ENCODE measurements at places on chromosomes 2 and 18.

GRCh38 chr18:10284540-10285282 lies 169.7 kb upstream of the APCDD1 start:
- DNase-seq, result no peak

GRCh38 chr18:10085416-10085815 lies 171.6 kb downstream of the VAPA start:
- DNase-seq, result no peak

GRCh38 chr2:122341007-122341406 lies 585.6 kb downstream of the TSN start:
- DNase-seq, result no peak

DNA sequence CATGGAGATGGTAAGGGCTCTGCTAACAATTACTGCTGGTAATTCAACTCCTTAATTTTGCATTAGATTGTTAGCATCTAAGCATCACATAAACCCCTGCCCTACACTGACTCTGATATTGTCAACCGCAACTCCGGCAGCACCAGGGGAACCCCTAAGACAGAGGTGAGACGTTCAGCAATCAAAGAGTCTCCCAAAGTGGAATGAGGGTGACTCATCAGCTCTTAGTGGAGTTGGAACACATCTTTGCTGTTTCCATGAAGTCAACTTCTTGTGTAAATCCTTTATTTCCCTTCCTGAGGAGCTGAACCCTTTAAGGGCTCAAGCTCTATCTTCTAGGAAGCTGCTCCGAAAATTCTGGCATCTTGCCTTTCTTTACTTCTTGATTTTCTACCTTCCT lies 52.1 kb downstream of the ABCG8 start:
- DNase-seq, result no peak

DNA sequence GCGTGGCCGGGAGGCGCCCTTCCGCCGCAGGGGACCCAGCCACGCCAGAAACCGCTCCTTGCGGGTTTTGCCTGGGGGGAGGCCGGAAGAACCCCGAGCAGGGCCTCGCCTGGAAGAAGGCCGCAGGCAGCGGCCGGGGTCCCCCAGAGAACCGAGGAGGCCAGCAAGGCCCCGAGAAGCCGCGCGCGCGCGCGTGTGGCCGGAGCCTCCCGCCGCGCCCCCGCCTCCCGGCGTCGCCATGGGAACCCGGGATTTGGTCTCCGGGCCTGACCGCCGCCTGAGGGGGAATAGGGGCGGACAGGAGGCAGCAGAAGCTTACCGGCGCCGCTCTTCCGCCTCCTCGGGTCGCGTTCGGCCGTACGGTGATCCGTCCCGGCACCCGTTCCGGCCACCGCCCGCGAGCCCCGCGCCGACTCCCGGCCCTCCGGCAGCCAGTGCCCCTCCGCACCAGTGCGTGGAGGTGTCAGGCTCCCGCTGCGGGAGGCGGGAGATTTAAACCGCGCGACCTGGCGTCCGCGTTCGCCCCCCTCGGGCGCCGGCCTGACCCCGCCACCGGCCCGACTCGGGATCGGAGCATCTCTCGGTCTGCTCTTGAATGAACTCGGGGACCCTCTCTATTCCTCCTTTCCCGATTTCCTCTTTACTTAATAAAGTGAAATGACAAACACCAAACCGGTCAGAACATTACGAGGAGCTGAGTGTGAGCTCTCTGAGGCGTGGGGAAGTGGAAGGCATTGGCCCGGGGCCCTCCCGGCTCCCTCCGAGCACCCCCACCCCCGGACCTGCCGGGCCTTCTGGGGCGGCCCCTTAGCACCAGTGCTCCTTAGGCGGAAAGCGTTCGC lies at the start of gene ICA1L:
TSS of gene ICA1L (minus strand) at position 467 of the 842 bp plus-strand sequence. CDS start 42,757 bp downstream, outside the sequence.
- peak; percentile 83 for DNase-seq

GRCh38 chr18:49853011-49853410 lies 39.7 kb upstream of the ACAA2 start:
- DNase-seq, result no peak

GRCh38 chr2:144330951-144331673 lies 188.8 kb downstream of the ZEB2 start:
- DNase-seq, result no peak

- DNase-seq, result no peak
These were observed 47.2 kb downstream of the TRIP12 start for GRCh38 chr2:229874647-229875046.

DNA sequence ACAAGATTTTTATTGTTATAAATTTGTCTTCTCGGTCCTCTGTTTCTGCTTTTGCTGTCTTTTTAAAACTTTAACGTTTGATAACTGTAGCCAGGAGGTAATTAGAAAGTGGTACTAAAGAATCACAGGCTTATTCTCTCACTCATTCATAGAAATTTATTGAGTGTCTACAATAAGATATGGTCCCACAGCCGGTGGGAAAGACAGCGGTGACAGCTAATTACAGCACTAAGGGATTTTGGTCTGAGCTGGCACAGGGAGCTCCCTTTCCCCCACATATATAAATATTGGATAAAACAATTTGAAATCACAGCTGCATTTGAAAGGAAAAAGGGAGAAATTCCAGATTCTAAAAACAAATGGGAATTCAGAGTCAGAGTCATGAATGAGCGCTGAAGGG lies 93.1 kb upstream of the CAPN13 start:
- DNase-seq, result no peak

- DNase-seq, result no peak
These were observed 219.7 kb upstream of the HS6ST1 start for GRCh38 chr2:128538396-128538795.

GRCh38 chr2:130756874-130757668 lies 1.7 kb downstream of the AMER3 start:
- DNase-seq, result no peak

DNA sequence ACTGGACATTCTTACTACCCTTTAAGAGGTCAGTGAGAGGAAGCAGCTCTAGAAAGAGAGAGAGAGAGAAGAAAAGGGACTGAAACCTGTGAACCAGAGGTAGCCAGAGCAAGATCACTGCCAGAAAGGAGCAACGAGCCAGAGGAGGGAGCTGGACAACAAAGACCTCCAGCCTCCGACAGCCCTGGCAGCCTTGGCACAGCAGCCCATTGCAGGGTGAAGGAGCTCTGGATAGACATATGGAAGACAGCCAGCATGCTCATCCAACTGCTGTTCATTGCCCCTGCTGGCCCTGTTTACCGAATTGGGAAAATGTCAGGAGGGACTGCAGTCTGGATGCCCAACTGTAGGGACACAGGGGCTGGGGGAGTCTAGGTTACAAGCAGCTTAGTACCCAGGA lies 228.4 kb upstream of the SLC35G4 start:
- no peak for DNase-seq

DNA sequence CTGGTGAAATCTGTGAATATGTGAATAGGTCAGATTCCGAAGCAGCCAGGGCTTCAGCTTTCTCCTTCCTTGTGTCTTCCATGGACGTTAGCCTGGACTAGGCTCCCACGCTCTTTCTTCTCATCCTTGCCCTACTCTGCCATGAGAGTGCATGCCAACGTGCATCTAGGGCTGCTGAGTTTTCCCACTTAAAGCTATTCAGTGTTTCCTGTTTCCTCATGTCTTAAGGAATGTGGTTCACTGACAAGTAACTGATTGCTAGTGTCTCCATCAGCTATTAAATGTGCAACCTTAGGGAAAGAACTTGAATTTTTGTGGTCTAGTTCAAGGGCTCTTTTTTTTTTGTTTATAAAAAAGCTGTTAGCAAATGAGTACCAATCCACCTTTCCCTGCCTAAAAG lies 642.3 kb upstream of the LINC00305 start:
- no peak for DNase-seq

GRCh38 chr2:149422991-149423338 lies 92.6 kb downstream of the LYPD6 start:
- no peak for DNase-seq

DNA sequence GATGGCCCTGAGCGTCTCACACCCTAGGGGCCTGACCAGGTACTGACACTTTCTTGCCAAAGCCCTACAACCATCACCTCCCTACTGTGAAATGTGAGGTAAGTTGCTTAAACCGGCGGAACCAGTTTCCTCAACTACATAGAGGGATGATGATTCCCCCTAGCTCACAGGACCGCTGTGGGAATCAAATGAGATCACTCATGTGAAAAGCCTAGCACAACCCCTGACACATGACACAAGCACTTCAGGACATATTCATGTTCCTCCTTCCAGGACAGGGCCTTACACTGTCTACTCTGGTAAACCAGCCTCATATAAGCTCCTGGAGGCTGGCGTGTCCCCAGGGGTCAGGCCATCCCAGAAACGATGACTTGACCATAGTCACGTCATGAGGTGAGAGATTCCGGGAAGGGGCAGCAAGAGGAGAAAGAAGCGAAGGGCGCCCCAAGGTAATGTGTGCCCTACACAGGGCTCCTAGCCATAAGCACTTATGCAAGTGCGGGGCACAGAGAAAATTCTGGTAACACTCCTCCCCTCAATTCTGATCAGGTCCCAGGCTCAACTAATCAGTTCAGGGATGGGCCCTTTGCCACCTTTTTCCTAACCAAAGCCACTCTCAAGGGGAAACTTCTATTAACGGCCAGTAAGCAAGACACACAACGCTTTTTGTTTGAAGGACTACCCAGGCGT lies 49.5 kb downstream of the C2orf42 start:
- peak; percentile 94 for DNase-seq

DNA sequence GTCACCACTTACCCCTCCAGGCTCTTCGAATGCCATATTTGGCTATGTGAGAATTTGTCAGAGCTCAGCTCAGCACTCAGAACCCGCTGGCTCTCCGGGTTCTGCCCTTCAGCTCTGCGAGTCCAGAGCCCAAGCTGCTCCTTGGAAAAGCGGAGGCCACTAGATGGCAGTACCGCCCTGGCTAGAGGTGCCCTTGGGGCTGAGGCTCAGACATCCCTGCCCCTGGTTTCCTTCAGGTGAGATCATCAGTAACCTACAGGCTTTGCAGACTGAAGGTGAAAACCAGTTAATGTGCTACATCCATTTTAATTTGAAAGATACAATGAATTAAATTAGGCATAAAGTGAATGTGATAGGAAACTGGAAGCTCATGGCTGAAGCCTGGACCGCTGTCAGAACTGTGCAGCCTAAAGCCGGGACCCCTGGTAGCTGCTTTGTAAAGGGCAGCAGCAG lies 285.6 kb downstream of the AGAP1 start:
- peak; percentile 92 for DNase-seq
